ENCODE measurements at places on chromosomes 1 and 21. TPM values are rescaled to one million over a fixed set of nuclear protein-coding genes. Genes with fewer than 3 reads are reported as not detected.

GRCh38 chr1:183914276-183914675 lies 109.4 kb downstream of the RGL1 start:
- no peaks in the 10 kb centered on the region for H3K27me3 ChIP-seq
- H3K27ac ChIP-seq: no peak overlapping the region
- no peak for DNase-seq
- peaks cover 17% of the 10 kb centered on the region for H3K36me3 ChIP-seq
- H3K4me3 ChIP-seq: no peak overlapping the region
- H3K4me1 ChIP-seq: peaks cover 49% of the 10 kb centered on the region

DNA sequence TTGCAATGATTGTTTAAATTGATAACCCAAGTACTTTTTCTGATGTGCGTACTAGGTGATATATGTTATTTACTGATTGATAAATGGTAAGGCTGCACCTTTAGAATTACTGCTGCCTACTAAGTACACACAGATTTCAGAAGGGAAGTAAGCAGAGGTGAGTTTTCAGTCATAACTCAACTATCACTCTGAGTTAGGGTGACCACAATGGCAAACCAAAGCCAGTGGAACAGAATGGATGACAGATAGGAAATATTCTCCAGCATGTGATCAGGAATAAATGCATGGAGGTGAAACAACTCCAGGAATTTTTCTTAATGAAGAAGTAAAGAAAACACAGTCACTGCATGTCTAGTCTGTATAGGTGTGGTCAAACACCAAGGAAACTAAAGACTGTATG lies 7.5 kb upstream of the KCNJ15 start:
- no peaks in the 10 kb centered on the region for H3K27me3 ChIP-seq
- H3K27ac ChIP-seq: no peak overlapping the region
- no peaks in the 10 kb centered on the region for H3K36me3 ChIP-seq
- peaks cover 14% of the 10 kb centered on the region for H3K4me1 ChIP-seq
- DNase-seq: peak; percentile 53

DNA sequence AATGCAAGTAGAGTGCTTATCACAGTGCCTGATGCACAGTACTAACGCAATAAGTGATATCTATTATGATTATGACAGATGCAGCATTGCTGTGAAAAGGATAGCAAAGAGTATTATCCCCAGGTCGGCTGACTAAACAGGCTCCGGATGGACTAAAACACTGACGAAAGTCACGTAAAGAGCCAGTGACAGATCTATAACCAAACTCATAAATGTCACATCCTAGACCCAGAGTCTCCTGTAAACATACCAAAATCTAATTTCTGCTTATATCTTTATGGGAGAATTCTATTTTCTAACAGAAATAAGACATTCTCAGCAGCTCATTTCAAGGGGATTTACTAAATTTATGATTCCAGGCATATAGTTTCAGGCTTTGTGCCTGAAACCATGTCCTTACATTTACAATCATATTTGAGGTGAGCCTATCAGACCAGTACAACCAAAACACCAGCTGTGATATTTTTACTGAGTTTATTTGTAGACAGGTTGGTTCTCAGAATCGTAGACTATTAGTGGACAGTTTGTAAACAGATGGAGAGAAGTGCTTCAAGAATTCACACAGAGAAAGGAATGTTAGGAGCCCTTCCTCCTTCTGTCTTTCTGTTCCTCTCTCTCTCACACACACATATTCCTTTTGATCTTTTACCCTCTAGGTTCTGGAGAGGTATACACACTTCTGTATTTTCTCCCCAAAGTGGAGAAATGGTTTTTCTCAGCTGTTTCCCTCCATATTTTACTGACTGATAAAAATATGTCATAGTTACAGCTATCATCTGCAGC lies 52.4 kb upstream of the WDR26 start:
- no peaks in the 10 kb centered on the region for H3K27me3 ChIP-seq
- no peak overlapping the region for H3K27ac ChIP-seq
- H3K36me3 ChIP-seq: no peaks in the 10 kb centered on the region

- H3K4me1 ChIP-seq: no peaks in the 10 kb centered on the region
- H3K27me3 ChIP-seq: no peaks in the 10 kb centered on the region
- no peak for DNase-seq
- no peak overlapping the region for H3K4me3 ChIP-seq
- peaks cover 2% of the 10 kb centered on the region for H3K36me3 ChIP-seq
These were observed 36.4 kb downstream of the TBCE start for GRCh38 chr1:235403593-235403992.

- peaks cover 30% of the 10 kb centered on the region for H3K36me3 ChIP-seq
- no peak overlapping the region for H3K27ac ChIP-seq
- H3K27me3 ChIP-seq: no peaks in the 10 kb centered on the region
- no peak for DNase-seq
- H3K4me1 ChIP-seq: no peaks in the 10 kb centered on the region
These were observed 40.0 kb upstream of the MAGOH start for GRCh38 chr1:53278298-53278725.

DNA sequence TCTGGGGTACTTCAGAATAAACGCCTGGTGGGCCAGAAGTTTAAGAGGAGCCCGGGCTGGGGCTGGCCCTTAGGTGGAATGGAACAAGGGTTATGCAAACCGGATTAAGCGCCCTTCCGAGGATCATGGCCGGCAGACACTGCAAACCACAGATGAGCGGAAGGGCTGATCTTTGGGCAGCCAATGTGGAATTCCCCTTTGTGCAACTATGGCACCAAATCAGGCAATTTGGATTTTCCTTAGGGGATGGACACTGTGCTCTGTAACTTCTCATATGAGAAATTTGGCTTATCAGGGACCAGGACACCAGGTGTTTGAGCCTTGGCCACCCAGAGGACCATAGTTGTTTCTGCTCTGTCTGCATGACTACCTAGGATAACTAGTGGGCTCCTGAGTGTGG lies 5.7 kb upstream of the IL10 start:
- no peak for DNase-seq
- no peak overlapping the region for H3K27ac ChIP-seq

GRCh38 chr1:109821831-109822745 lies 58.4 kb upstream of the EPS8L3 start:
- no peak overlapping the region for H3K27ac ChIP-seq
- H3K4me1 ChIP-seq: peaks cover 17% of the 10 kb centered on the region
- DNase-seq: no peak
- no peaks in the 10 kb centered on the region for H3K27me3 ChIP-seq
- H3K36me3 ChIP-seq: no peaks in the 10 kb centered on the region
- no peak overlapping the region for H3K4me3 ChIP-seq

GRCh38 chr1:117607471-117607870 lies 1.6 kb downstream of the TENT5C start:
- no peaks in the 10 kb centered on the region for H3K36me3 ChIP-seq
- H3K4me1 ChIP-seq: peaks cover 11% of the 10 kb centered on the region
- H3K27ac ChIP-seq: no peak overlapping the region
- H3K27me3 ChIP-seq: peaks cover 9% of the 10 kb centered on the region
- no peak overlapping the region for H3K4me3 ChIP-seq

GRCh38 chr1:165896277-165896676 lies 68.9 kb downstream of the UCK2 start:
- DNase-seq: no peak
- H3K4me1 ChIP-seq: no peaks in the 10 kb centered on the region
- H3K4me3 ChIP-seq: no peak overlapping the region
- H3K27me3 ChIP-seq: no peaks in the 10 kb centered on the region
- no peak overlapping the region for H3K27ac ChIP-seq

GRCh38 chr1:222772996-222773379 lies 36.0 kb downstream of the FAM177B start:
- H3K4me1 ChIP-seq: peaks cover 14% of the 10 kb centered on the region
- DNase-seq: peak; percentile 73
- H3K27me3 ChIP-seq: no peaks in the 10 kb centered on the region
- 0 out of 2 replicates have a peak overlapping the region, but pooled peaks have one; percentile 25 for H3K27ac ChIP-seq

DNA sequence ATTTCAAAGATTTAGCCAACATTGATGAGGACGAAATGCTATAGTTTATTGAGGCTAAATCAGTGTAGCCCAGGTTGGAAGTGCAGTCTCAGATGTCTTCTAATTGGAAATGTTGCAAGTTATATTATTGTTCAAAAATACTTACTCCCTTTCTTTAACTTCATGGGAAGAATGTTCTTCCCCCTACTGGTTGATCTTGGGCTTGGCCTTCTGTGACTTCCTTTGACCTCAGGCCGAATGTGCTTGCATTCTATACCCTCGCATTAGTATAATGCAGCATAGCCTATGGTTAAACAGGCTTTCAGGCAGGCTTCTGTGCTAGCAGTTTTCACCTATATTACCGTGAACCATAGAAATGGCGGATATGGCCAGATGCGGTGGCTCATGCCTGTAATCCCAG lies 77.3 kb downstream of the RPE65 start:
- DNase-seq: no peak
- H3K27me3 ChIP-seq: no peaks in the 10 kb centered on the region
- no peaks in the 10 kb centered on the region for H3K4me1 ChIP-seq
- no peak overlapping the region for H3K4me3 ChIP-seq
- H3K27ac ChIP-seq: no peak overlapping the region

GRCh38 chr21:37224861-37225839 lies 42.0 kb downstream of the VPS26C start:
- H3K27ac ChIP-seq: no peak overlapping the region
- H3K36me3 ChIP-seq: peaks cover 19% of the 10 kb centered on the region
- DNase-seq: no peak
- no peaks in the 10 kb centered on the region for H3K27me3 ChIP-seq

- H3K27ac ChIP-seq: no peak overlapping the region
- H3K27me3 ChIP-seq: no peaks in the 10 kb centered on the region
- no peak for DNase-seq
- peaks cover 32% of the 10 kb centered on the region for H3K4me1 ChIP-seq
These were observed 3.4 kb upstream of the KCNN3 start for GRCh38 chr1:154873321-154873950.

- no peaks in the 10 kb centered on the region for H3K4me1 ChIP-seq
- H3K27me3 ChIP-seq: no peaks in the 10 kb centered on the region
- no peak overlapping the region for H3K4me3 ChIP-seq
- peaks cover 4% of the 10 kb centered on the region for H3K36me3 ChIP-seq
These were observed 31.3 kb downstream of the NSL1 start for GRCh38 chr1:212760126-212760823.

GRCh38 chr1:229782469-229782868 lies 156.4 kb downstream of the URB2 start:
- no peak for DNase-seq
- no peak overlapping the region for H3K27ac ChIP-seq
- no peak overlapping the region for H3K4me3 ChIP-seq

DNA sequence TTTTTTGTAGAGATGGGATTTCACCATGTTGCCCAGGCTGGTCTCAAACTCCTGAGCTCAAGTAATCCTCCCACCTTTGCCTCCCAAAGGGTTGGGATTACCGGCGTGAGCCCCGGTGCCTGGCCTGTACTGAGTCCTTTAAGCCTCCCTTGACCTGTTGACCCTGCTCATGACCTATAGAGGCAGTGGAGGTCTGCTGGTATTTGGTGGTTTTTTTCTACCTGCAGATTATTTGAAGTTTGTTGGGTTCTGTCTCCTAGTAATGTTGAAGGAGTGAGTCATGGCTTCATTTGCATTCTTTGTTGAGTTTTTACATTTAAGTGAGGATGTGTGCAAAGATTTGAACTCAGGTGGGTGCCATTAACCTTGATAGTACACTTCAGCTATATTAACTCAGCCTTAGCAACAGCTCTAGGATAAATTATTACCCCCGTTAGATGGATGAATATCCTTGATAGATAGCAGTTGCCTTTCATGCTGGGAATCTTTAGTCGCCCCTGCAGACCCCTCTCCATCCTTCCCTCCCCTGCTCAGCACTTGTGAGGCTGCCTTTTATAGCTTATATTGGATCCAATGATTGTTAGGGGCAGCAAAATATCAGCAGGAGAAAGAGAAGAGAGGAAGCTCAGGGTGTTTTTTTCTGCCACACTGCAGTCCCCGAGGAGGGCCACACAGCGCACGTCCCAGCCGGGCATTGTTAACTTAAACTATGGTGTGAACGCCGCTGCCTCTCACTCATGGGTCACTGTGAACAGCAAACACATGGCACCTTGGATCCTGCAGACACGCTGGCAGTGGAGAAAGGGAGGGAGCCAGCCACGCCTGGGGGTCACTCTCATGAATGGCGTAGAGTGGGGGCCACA lies 14.9 kb upstream of the NPPB start:
- no peak overlapping the region for H3K27ac ChIP-seq
- H3K4me1 ChIP-seq: no peaks in the 10 kb centered on the region
- DNase-seq: no peak
- no peaks in the 10 kb centered on the region for H3K36me3 ChIP-seq
- H3K4me3 ChIP-seq: no peak overlapping the region

DNA sequence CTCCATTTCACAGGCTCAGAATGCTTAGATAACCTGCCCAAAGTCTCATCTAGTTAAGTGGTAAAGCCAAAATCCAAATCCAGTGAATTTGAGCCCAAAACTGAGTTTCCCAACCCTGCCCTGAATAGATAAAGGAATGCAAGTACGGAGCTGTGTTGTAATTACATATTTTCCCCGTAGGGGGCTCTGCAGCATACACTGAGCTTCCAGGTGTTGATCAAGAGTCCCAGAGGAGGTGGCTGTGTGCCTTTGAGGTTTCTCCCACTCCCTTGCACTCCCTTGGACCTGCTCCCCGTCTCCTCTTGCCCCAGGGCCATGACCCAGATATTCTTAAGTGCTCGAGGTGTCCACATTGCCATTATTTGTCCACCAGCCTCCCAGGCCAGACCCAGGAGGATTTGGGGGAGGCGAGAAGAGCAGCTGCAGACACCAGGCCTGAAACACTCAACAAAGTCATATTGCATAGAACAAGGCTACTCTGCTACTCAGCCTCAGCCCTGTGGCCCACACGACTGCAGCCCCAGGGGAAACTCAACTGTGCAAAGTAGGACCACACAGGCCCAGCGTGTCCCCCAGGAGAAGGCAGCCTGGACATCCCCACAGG lies 18.4 kb upstream of the LY9 start:
- H3K27ac ChIP-seq: no peak overlapping the region
- no peaks in the 10 kb centered on the region for H3K36me3 ChIP-seq
- DNase-seq: no peak
- H3K4me1 ChIP-seq: peaks cover 50% of the 10 kb centered on the region
- H3K4me3 ChIP-seq: no peak overlapping the region

- H3K27ac ChIP-seq: no peak overlapping the region
- H3K36me3 ChIP-seq: no peaks in the 10 kb centered on the region
- H3K27me3 ChIP-seq: peaks cover 6% of the 10 kb centered on the region
- H3K4me3 ChIP-seq: 0 out of 2 replicates have a peak overlapping the region, but pooled peaks have one; percentile 27
These were observed 90.7 kb upstream of the VAMP3 start for GRCh38 chr1:7680207-7680954.

Gene MAN1C1
- 0.19 TPM for total RNA-seq

Gene PBX1
- 0.28 TPM for total RNA-seq

Gene CADM3
- total RNA-seq: not detected

Gene ETV3L
- total RNA-seq: 0.96 TPM

Gene LCE2A
- not detected for total RNA-seq

Gene FOXD2
- total RNA-seq: not detected

Gene COL18A1
- total RNA-seq: 0.90 TPM

Gene OPRD1
- total RNA-seq: not detected

Gene HMGN1
- 405 TPM for total RNA-seq

Gene STUM
- not detected for total RNA-seq

Gene H3-3A
- 346 TPM for total RNA-seq

Gene S100A14
- total RNA-seq: 0.54 TPM

Gene CNN3
- 34.6 TPM for total RNA-seq
